ENCODE measurements at places on chromosomes 2 and 18. TPM values are rescaled to one million over a fixed set of nuclear protein-coding genes. Genes with fewer than 3 reads are reported as not detected.
A peak's percentile ranks its signal among the peaks of the same experiment; 100 is the strongest.

DNA sequence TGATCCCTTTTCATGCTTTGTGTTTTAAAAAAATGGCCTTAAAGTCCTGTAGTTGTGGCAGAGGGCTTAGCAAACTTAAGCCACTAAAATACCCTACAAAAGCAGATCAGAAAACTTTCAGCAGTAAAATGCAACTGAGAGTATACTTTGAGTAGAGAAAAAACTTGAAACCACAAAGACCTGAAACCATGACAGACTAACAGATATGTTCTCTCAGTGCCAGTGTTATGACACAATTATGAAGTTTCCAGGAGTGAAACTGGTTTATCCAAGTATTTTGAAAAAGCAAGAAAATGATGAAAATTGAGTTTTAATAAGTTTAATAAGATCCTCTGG lies 74.5 kb downstream of the SPRED2 start:
- no peak for DNase-seq

DNA sequence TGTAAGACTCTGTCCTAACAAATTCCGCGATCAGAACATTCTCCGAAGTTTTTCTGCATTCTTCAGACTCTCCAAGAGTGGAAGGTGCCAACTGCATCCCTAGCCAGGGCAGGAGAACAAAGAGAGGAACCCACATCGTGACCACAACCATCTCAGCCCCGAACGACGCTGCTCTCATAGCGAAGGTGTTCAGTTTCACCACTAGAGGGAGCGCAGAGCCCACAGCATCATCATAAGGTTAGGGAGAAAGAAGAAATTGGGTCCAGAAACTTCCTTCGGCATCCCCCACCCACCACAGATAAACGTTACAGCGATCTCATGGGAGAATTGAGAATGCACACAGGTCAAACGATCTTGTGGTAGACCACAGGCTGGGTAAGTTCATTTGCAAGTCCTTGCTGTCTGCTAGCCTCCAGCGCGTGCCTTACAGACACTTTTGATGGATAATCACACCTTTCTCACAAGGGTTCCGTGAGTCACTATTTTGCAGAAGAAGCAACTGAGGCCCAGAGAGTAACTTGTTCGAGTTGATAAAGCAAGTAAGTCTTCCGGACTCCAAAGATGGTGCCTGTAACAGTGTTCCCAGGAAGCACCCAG lies 53.7 kb upstream of the ARL4C start:
- peak; percentile 82 for DNase-seq

- DNase-seq, result no peak
Measured at GRCh38 chr2:222302178-222303018, 3.6 kb upstream of the PAX3 start.

- DNase-seq, result no peak
Measured at GRCh38 chr2:77566582-77566981, 44.4 kb upstream of the LRRTM4 start.

DNA sequence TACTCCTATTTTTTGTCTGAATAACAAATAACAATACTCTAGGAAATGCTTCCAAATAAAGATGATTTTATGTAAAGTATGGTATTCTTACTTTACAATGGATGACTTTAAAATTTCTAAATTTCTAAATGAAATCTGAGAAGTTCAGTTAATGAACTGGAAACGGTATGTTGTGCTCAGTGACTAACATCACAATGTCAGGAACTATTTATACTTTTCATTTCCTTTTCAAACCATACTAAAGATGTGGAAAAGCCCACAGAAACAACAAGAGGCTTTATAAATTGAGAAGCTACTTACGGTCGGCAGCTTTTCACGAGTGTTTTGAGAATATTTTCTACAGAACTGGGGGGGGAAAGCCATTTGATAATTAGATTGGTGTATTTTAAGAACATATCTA lies 31.1 kb downstream of the PSME4 start:
- DNase-seq, result no peak

GRCh38 chr2:15934291-15934945 lies 5.9 kb upstream of the MYCN start:
- no peak for DNase-seq

GRCh38 chr2:11082880-11083279 lies 72.4 kb upstream of the SLC66A3 start:
- no peak for DNase-seq

GRCh38 chr2:134261398-134262131 lies 7.7 kb downstream of the MGAT5 start:
- no peak for DNase-seq

GRCh38 chr2:150097901-150098531 lies 389.5 kb downstream of the RND3 start:
- DNase-seq, result no peak

DNA sequence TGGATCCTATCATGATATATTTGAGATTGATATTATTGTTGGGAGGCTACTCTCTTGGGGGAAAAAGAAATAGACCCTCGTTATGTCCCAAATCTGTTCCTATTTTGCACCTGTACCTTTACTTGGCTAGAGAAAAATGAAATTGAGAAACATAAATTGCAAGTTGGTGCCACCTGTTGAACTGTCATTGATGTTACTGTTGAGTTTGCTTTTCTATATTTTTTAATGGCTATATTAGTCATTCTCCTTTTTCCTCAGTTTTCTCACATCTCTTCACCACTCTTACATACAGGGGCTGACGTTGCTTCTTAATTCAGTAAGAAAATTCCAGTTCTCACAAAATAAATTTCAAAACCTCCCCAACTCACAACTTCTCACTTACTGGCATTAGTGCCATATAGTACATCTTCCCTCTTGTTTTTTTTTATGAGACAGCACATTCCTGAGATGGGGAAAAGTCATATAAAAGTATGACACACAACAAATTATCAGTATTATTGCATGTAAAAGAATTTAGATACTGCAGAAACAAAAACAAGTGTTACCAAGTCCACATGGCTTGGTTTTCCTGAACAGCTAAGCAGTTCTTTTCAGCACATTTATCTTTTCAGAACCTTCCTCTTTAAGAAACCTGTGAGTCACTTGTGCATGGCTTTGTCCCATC lies 348.3 kb upstream of the DSEL start:
- no peak for DNase-seq

GRCh38 chr18:52334896-52335295 lies 5.1 kb upstream of the DCC start:
- no peak for DNase-seq

TCF7L1 gene
- 117 TPM for total RNA-seq

METTL21A gene
- 68.6 TPM for total RNA-seq

KIF3C gene
- total RNA-seq, result 35.2 TPM

MAL gene
- not detected for total RNA-seq

XDH gene
- total RNA-seq, result 1.6 TPM

DOCK10 gene
- total RNA-seq, result 0.79 TPM

TUBA3D gene
- 0.18 TPM for total RNA-seq

Measured in H9 (cell line).